ENCODE measurements at places on chromosomes 11 and 22.

DNA sequence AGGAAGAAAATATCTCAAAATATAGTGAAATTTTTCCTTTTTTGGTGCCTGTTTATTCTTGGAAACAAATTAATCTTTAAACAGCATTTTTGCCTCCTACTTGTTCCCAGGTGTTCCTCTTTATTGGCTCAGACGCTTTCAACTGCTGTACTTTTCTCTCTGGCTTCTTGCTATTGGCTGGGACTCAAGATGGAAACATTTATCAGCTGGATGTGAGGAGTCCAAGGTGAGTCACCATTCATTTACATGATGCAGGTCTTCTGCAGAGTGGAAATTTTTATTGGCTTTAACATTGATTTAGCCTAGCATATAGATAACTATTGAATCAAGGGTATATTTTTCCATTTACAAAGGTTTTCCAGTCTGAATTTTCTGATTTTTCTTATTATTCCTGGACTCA, 34.4 kb upstream of the DNAJB13 start:
- no peak for DNase-seq

- DNase-seq = no peak
These were observed 22.6 kb downstream of the PDGFB start for GRCh38 chr22:39221999-39222686.

DNA sequence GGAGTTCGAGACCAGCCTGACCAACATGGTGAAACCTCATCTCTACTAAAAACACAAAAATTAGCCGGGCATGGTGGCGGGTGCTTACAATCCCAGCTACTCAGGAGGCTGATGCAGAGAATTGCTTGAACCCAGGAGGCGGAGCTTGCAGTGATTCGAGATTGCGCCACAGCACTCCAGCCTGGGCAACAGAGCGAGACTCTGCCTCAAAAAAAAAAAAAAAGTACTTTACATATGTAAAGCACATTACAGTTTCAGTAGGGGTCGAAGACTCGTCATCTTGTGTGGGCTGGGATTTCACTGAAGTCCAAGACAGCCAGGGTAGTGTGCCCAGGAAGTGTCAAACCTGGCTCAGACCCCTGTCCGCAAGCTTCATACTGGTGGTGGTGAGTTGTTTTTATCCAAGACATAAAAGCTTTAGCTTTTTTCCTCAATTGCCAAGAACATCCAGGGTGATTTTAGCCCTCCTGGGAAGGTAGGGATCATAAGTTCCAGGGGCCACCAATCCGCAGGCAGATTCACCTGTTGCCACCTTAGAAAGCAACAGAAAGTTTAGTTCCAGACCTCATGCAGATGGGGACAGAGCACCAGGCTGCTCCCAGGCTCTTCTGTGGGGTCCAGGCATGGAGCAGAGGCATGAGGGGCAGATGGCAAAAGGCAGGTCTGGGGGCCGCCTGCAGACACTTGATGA, 21.6 kb upstream of the ADORA2A start:
- DNase-seq = no peak

DNA sequence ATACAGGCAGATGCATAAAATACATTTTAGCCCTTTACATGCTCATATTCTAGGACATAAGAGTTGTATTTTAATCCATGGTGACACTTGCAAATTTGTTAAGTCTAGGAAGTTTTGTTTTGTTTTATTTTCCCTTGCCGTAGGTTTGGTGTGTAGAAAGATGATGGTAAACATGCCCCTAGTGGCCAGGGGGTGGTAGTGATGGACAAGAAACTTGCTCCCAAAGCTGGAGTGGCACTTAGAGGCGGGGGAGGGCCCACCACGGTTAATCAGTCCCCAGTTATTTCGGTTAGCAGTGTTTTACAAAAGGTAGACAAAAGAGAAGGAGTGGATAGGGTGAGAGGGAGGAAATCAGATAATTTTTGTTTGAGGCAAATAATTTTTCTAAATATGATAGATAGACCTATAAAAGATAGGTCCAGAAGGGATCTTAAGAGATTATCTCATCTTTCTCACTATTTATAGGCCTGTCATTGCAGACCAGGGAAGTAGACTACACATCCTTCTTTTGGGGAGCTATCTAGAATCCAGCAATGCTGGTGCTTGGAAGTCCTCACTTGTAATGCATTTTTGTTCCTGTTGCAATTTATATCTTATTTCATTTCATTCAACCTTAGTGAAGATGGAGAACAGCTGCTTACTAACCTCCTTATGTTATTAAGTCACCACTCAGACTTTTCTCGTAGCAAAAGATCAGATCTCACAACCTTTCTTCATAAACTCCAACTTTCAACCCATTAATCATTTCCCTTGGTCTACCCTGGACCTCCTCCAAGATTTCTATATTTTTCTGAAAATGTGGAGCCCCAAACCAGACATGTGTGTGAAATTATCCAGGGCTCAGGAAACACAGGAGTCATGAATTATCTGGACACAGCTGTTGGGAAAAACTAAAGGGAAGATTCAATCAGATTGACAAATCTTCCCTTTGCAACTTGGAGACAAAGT, 5.9 kb upstream of the BDNF start:
- no peak for DNase-seq

- DNase-seq = no peak
These were observed 4.7 kb downstream of the EHF start for GRCh38 chr11:34625576-34625975.

- DNase-seq = no peak
These were observed 280.7 kb upstream of the RAG2 start for GRCh38 chr11:36878737-36879136.

DNA sequence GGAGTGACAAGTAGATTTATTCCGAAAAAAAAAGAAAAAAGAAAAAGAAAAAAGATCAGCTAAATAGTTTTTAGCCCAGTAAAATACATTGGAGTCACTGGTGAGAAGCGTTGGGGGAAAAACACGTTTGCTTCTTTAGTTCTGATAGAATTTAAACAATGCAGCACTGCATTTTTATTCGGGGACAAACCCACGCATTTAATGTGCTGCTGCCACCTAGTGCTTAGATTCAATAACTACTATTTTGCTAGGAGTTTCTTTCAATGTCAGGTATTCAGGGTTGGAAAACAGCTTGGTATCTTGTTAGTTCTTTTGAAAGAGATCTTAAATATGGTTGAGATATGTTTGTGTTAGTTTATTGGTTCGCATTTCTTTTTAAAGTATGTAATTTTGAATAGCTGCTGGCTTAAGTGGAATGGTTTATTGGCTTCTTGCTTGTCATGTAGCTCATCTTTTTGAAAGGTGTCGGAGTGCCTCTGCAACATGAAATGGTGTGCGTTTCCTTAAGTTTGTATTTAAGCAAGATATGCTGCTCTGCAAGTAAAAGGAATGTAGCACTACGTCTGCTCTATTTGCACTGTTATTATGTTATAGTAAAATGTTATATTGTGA, 41.9 kb downstream of the SVIP start:
- DNase-seq = no peak

GRCh38 chr11:69906453-69906907, 87.3 kb upstream of the FGF3 start:
- DNase-seq = no peak

All from stimulated activated CD8-positive, alpha-beta memory T cell treated with anti-CD3 and anti-CD28 coated beads, Interleukin-7, amount 100 ng/mL, for 1 hour (primary cell).